Activated CD8-positive, alpha-beta memory T cell treated with anti-CD3 and anti-CD28 coated beads, Interleukin-2, amount 50 U/mL, for 48 hours (primary cell): ENCODE measurements at places on chromosomes 12 and 14.

GRCh38 chr12:107702106-107702505 is 16.5 kb downstream of the PWP1 start:
- DNase-seq = no peak

DNA sequence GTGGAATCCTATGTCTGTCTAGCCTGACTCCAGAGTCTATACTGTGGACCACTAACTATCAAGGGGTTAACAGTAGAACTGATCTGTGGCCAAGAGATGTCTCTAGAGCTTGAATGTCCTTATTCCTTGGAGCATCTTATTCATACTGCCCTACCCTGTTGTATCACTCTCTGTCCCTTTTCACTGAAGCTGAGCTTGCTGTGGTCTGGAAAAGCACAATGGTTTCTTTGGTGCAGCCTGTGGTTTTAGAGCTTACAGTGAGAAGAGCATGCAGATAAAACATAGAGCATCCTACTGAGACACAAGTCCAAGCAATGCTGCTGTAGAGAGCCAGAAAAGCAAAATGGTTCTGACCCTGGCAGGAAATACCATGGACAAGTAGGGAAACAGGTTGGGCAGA is 367.0 kb upstream of the ATP2B1 start:
- no peak for DNase-seq

DNA sequence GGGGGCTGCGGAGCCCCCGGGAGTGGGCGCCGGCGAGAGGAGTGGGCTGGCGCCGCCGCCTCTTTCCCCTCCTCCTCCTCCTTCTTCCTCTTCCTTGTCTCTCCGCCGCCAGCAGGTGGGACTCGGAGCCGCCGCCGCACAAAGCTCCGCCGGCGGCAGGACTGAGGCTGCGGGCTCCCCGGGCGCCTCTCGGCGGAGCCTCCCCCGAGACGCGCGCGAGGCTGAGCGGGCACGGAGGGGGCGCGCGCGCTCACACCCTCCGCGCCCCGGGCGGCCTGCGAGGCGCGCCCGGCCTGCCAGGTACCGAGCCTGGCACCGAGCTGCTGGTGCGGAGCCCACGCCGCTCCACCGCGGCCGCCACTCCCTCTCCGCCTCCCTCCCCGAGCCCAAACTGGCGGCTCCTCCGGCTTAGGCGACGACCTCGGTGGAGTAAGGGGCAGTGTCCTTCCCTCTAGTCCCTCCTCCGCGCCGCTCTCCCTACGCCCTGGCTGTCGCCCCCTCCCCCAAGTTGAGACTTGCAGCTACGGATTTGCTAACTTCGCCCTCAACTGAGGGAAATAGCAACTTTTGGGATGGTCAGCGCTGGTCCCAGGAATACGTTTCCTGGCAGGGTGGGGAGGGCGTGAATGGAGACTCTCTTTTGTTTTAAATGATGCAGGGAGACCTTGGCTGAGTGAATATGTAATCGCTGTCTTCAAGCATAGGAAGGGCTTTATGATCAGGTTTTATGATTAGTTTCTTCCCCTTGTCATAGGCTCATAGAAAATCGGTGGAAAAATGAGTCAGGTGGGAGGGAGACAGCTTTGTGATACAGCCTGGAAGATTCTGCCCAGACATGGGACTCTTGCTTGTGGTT is 199.5 kb upstream of the CAND1 start:
- peak; percentile 73 for DNase-seq

GRCh38 chr12:132632521-132633228 is 14.1 kb downstream of the P2RX2 start:
- no peak for DNase-seq

- no peak for DNase-seq
Measured at GRCh38 chr14:37230551-37231194, 32.9 kb downstream of the MIPOL1 start.

- DNase-seq = no peak
Measured at GRCh38 chr14:94863366-94863765, 93.5 kb upstream of the GSC start.

DNA sequence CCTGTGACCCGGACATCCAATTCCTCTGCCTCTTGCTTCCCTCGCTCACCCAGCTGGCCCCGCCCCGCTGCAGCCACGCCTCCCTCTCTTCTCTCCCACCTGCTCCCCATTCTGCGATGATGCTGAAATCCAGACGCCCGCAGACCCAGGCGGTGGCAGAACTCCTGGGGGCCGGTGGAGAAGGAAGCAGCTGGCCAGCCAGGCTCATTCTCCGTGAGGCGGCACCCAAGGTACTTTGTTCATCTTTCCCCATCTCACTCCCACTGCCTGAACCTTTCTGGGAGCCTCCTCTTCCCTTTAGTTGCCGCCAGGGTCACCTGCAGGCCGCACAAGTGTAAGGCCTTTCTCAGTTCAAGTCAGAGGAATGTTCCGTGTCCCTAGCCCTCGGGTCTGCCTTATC is 35.7 kb downstream of the FOXN4 start:
- no peak for DNase-seq

DNA sequence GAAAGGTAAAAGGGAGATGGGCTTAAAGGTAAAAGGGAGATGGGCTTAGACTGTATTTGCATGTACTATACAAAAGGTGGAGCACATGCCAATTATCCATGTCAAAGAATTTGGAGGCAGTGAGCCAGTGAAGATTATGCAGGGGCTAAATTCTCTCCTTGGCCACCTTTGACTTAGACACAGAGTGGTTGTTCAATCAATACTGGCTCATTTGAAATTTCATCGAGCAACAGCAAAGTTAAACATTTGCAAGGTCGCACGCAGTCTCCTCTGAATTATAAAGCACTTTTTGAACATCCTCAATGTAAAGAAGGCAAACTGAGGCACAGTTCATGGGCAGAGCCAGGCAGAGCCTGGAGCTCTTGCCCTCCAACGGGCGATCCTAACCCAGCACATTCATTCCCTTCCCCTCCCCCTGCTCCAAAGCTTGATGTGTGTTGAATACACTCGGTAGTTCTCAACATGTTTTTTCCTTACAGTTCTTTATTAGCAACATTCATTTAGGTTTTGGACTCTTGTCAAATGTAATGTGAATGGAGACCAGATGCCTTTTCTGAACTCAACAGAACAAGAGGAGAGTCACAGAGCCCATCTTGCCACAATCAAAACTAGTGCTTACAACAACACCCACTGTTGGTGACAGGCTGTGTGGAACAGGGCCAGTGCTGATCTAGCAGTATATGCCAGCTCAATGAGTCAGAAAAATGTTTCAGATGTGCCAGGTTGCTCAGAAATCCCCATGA is 169.7 kb upstream of the G2E3 start:
- DNase-seq = no peak

GRCh38 chr14:98412431-98412830 is 859.6 kb downstream of the BCL11B start:
- DNase-seq = no peak

DNA sequence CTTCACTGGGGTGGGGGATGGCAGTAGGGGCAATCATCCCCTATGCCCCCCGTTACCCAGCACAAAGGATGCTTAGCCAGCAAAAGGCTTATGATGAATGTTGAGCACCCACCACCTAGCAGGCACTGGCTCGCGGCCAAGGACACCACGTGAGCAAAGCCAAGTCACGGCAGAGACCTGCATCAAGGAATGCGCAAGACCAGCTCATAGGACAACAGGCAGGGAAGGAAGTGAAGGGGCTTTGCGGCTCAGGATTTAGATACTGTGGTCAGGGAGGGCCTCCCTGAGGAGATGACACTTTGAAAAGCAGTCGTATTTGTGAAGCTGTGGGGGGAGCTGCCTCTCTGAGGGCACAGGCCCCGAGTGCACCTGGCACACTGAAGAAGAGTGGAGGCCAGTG is 32.8 kb downstream of the SH2B3 start:
- DNase-seq = peak; percentile 81

- DNase-seq = no peak
Measured at GRCh38 chr12:59431266-59431665, 164.6 kb upstream of the SLC16A7 start.

DNA sequence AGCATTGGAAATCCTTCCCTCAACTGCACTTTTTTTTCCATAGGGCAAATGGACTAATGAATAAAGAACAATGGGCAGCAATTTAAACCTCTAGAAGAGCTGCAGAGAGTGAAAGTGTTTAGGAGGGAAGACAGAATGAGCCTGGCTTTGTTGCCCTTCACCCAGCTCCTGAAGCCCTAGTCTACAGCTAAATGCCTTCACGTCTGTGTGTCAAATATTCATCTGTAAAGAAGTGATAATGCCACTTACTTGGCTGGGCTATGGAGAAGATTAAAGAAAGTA is 45.6 kb downstream of the FLRT2 start:
- no peak for DNase-seq

- no peak for DNase-seq
Measured at GRCh38 chr12:28374556-28374955, 184.3 kb downstream of the CCDC91 start.
